ENCODE measurements at places on chromosomes 2 and 18.

DNA sequence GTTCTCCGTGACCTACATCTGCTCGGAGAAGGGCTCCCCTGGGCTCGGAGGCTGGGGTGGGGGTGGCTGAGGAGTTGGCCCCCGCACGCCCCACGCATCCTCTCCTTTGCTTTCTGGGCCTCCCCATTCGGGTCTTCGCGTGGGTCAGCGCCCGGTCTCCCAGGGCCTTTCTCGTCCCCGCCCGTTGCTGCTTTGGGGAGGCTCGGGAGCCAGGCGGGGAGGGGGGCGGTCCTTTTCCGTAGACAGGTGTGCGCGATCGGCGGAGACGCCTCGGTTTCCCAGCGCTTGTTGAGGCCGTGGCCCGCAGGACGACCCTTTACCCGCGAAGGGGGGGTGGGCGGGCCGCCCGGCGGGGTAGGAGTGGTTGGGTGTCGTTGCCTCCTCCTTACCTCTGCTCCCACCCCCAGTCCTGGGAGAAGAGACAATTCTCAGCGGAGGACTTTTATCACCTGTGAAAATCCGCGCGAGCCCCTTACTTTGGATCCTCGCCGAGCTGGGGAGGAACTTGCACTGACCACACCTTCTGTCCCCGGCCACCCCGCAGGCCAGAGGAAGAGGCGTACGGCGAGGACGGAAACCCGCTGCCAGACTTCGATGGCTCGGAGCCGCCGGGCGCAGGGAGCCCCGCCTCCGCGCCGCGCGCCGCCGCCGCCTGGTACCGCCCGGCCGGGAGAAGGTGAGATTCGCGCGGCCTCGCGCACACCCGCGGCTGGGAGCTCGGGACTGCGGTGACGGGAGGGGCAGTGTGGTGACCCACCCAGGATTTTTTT is 2.6 kb downstream of the ADCYAP1 start:
- peak; percentile 76 for DNase-seq

DNA sequence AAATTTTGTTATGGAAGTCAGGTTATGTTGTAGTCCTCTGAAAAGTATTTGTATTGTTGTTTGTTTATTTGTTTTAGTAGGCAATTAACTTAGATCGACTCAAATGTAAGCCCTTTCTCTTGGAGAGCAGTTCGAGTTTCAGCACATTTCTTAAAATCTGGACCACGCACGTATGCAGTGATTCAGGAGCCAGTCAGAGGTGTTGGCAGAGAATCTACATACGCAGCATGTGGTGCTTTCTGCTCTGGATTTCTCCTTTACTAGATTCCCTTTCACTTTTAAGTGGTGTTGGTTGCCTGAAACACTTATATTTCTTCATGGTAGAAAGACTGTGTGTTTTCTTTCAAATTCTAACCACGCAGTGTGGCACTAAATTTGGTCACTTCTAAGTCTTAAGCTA is 773.9 kb upstream of the LRATD1 start:
- DNase-seq, result no peak

- no peak for DNase-seq
Observed at GRCh38 chr2:23412556-23413155, 27.7 kb downstream of the KLHL29 start.

GRCh38 chr18:24089076-24089475 is 49.8 kb upstream of the CABYR start:
- DNase-seq, result no peak
